CD4-positive, CD25-positive, alpha-beta regulatory T cell (primary cell): ENCODE measurements at places on chromosomes 11 and 22. TPM values are rescaled to one million over a fixed set of nuclear protein-coding genes. Genes with fewer than 3 reads are reported as not detected.
A peak's percentile ranks its signal among the peaks of the same experiment; 100 is the strongest.

Gene PANX3
- total RNA-seq: not detected

Gene FXYD2
- 4.0 TPM for total RNA-seq

Gene KRTAP5-1
- not detected for total RNA-seq

Gene OR52B4
- total RNA-seq: not detected

- no peak for DNase-seq
Measured at GRCh38 chr22:24772493-24773220, 1.9 kb downstream of the PIWIL3 start.

- no peak for DNase-seq
Measured at GRCh38 chr11:117882311-117882905, 6.0 kb upstream of the FXYD6 start.

DNA sequence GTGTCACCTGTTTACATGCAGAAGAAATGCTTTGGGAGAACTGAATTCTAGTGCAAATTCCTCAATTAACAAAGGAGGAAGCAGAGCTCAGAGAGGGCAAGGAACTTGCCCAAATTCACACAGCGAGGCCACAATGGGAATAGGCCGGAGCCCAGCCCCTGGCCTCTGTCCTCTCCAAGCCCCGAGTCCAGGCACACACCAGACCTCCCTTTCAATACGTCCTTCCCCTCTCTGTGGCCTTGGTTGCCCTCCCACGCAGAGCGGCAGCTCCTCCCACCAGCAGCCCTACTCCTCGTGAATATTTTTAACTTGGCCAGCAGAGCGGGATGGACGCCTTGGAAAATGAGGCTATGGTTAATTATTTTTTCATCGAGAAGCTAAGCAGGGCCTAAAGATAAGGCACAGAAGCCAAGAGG, 1.6 kb upstream of the CARD10 start:
- no peak for DNase-seq

DNA sequence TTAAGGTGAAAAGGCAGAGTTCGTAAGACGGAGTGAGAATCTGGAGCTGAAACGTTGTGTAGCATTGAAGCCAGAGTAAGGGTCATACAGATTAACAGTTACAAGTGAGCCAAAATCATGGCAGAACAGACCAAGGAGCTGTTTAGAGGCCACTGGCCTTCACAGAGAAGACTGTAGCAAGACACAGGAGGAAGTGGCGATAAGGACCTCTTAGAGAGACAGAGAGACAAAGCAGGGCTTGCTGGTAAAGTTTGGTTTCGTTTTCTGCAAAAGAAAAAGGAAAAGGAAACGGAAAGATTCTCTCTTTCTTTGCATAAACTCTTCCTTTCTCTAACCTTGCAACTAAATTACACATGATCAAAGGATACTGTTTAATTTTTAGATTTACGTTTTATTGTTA, 83.0 kb downstream of the AASDHPPT start:
- DNase-seq: no peak

- DNase-seq: no peak
Measured at GRCh38 chr22:43129426-43130425, 13.5 kb downstream of the MCAT start.

- no peak for DNase-seq
Measured at GRCh38 chr11:1737080-1737757, 13.2 kb downstream of the IFITM10 start.

DNA sequence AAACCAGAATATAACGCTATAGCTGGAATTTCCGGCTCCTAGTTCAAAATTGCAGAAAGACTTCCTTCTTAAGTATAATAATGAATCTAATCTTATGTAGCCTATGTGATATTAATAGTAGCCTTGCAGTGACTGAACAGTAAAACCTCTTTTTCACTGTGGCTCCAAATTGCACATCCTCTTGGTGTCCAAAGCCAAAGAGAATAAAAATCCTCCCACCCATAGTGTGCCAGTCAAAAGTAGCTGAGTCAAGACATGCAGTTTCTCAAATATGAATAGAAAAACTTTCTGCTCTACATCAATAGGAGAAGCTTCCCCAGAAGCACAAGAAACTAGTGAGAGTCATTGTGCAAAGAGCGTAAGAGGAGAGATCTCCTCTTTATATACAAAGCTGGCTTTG, 76.0 kb upstream of the PICALM start:
- DNase-seq: no peak

DNA sequence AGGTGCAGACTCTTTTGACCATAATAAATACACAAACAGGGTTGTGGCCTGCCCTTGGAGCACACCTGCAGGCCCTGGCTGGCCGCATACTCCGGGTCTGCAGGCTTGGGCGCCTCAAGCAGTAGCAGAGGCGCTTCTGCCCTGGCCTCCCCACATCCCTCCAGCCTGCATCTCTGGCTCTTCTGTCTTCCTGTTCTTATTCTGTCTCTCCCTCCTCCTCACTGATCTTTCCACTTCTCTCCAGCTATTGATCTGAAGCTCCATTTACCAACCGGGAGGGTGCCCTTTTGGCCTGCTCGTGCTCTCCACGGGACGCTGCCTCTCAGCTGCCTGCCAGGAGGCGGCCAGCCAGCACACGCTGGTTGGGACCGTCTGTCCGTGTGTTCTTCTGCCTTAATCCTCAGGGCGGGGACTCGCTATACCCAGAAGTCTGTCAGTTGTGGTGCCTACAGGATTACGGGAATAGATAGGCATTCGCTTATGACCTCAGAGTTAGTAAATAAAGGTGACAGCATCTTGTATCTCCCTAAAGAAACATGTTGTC, 5.2 kb downstream of the UPB1 start:
- DNase-seq: no peak

- DNase-seq: peak; percentile 91
Measured at GRCh38 chr11:61967116-61967923, at the start of gene FTH1. Gene FTH1 (minus strand): TSS chr11:61967634. CDS start chr11:61967425, 209 bp downstream.

GRCh38 chr22:34502821-34503220, 563.1 kb upstream of the ISX start:
- no peak for DNase-seq

DNA sequence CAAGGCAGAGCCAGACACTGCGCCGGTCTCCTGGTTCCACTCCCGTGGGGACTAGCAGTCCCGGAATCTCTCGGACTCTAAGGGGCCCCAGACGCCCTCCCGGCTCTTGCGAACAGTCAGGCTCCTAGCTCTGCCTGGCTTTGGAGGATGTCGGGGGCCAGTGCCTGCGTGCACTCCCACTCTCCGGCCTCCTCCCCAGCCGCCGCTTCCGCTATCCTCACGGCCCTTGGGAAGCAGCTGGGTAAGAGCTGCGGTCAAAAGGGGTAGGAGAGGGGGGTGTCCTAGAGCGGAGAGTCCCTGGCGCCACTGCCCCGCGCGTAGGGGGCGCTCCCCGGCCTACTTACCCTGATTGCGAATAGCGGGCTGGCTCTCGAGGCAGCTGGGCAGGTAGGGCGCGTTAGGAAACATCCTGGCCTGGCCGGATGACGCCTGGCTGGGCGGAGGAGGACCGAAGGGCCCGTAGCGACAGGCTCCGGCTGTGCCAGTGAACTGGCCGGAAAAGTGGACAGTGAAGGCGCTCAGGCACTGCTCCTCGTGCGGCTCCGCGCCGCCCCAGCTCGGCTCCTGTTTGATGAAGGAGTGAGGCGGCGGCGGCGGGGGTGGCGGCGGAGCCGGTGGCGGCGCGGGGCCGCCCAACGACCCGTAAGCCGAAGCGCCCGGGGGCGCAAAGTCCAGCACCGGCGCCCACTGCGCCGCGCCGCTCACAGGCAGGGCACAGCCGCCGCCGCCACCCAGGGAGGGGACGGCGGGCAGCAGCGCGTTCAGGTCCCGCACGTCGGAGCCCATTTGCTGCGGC, 785 bp downstream of the WT1 start:
- no peak for DNase-seq
